Kidney tubule cell (primary cell): ENCODE measurements at places on chromosomes 2 and 18.
A peak's percentile ranks its signal among the peaks of the same experiment; 100 is the strongest.

- no peak for DNase-seq
Observed at GRCh38 chr2:212733273-212733672, 194.7 kb upstream of the ERBB4 start.

DNA sequence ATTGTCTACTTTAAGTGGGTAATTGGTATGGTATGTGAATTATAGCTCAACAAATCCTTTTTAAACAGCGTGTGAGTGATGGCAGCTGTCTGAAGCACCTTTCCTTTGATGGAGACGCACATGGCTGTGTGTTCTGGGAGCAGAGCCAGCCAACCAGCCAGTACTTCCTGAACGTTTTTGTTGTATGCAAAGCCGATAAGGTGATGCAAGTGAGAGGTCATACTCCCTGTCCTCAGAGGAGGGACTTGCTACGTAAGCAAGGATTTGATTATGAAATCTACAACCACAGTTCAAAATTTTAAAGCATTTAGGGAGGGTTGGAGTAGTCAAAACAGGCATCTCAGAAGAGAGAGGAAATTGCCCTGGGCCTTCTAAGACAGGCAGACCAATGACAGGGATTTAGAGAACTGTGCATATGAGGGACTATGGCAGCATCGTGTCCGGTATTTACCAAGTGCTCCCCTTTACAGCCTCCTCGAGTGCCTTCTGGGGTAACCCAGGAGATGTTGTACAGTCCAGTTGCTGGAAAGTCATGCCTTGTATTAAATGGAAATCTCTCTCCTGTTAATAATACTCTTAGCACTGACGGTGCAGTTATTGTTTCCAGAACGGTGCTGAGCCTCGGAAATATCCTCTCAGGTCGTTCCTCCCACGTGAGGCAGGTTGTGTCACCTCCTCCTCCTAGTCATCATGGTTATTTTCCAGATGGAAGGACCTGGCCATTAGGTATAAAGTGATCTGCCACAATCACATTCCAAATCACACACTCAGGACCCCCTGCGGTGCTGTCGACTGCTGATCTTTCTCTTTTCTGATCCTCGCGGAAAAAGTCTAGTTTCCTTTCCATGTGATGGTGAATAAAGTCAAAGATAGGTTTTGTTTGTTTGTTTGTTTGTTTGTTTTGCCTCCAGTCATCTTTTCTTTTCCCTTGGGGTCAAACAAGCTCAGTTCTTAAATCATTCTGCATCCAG lies 28.4 kb downstream of the ARHGEF4 start:
- DNase-seq: peak; percentile 15

GRCh38 chr18:9787712-9788111 lies 79.6 kb downstream of the RAB31 start:
- no peak for DNase-seq

DNA sequence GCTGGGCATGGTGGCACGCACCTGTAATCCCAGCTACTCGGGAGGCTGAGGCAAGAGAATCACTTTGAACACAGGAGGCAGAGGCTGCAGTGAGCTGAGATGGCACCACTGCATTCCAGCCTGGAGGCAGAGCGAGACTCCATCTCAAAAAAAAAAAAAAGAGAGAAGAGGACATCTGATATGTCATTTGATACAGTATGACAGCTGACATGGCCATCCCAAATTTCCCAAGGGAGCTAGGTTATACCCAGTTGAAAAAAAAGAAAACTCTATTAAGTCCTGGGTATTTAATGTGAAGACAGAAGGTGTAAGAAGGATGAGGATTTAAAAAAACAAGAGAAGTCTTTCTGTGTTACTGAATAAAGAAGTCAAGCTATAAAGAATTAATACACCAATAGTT lies 23.3 kb downstream of the CLASP1 start:
- no peak for DNase-seq

GRCh38 chr2:100077456-100077855 lies 64.9 kb downstream of the AFF3 start:
- DNase-seq: no peak

DNA sequence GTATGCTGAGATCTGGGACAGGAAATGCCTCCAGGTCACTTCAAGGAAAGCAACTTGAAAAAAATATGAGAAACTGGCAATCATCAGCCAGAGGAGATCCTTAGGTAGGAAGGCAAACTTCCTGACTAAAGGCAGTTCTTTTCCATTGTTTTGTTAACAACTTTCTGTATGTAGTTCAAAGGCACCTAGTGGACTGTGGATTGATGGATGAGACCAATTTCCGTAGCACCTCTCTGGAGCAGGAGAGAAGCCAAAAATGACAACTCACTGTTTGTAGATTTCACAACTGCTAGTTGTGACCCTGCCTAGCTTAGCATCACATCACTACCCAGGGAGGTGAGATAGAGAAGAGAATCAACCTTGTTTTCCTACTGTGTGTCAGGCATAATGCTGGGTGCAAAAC lies 21.8 kb upstream of the NOSTRIN start:
- peak; percentile 67 for DNase-seq

- no peak for DNase-seq
Observed at GRCh38 chr2:240291337-240292034, 144.0 kb upstream of the GPC1 start.
